ENCODE measurements at places on chromosomes 16 and 17.

DNA sequence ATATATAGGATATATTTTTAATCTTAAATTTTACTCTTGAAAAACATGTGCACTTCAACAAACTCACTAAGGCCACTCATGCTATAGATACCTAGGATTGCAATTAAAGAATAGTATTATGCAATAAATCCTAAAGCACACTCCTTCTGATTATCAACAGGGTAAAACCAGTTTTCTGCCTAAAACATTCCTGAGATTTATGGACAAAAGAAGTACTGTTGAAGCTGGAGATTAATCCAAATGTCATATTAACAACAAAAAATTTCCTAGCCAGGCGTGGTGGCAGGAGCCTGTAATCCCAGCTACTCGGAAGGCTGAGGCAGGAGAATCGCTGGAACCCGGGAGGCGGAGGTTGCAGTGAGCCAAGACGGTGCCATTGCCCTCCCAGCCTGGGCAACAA, 21.4 kb downstream of the CHCT1 start:
- DNase-seq, result no peak

DNA sequence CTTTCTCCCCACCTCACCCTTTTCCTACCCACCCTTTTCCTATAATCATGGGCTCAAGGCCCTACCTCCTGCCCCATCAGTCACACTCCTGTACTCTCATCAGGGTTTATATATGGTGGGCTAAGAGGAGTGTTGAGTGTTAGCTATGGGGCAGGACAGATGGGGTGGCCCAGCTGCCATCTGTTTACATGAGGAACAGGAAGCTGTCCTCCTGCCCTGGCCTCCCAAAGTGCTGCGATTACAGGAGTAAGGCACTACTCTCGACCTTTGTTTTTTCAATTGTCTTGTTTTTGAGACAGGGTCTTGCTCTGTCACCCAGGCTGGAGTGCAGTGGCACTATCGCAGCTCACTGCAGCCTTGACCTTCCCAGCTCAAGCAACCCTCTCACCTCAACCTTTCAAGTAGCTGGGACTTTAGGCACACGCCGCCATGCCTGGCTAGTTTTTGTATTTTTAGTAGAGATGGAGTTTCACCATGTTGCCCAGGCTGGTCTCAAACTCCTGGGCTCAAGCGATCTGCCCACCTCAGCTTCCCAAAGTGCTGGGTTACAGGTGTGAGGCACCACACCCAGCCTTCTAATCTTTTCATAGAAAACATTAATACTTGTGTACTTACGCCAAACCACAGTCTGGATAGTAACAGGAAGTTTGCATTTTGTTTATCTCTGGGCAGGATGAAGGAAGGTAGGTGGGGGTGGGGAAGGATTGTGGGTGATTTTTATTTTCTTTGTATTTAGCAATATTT, 1.6 kb downstream of the TRADD start:
- no peak for DNase-seq

GRCh38 chr17:11240041-11240840, 772 bp upstream of the SHISA6 start:
- no peak for DNase-seq

GRCh38 chr16:89645122-89645521, 12.4 kb downstream of the CHMP1A start:
- DNase-seq, result no peak

- DNase-seq, result no peak
Measured at GRCh38 chr17:901191-901950, 78.2 kb downstream of the NXN start.

DNA sequence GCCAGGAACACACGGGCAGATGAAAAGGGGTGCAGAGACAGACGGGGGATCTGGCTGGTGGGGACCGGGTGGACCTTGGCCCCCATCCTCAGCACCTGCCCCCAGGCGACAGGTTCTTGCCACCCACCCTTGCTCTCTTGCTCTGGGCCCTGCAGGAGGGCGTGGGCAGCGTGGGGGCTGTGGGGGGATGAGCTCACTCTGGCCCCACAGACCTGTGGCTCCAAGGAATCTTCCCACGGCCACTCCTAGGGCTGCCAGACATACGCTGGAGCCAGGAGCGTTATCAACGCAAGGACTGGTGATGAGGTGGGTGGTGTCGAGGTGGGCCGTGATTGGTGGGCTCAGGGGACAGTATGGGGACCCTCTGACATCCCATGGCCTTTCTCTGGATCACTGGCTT, 6.3 kb downstream of the CTRB1 start:
- no peak for DNase-seq

All from stimulated activated CD4-positive, alpha-beta T cell treated with anti-CD3 and anti-CD28 coated beads, Interleukin-4, amount 100 ng/mL, for 1 hour (primary cell).